Lung microvascular endothelial cell (primary cell): ENCODE measurements at places on chromosomes 1 and 21. TPM values are rescaled to one million over a fixed set of nuclear protein-coding genes. Genes with fewer than 3 reads are reported as not detected.

GRCh38 chr1:172671591-172671990, 12.7 kb downstream of the FASLG start:
- no peak for DNase-seq

The BSND gene
- total RNA-seq = not detected in 2 replicates

The GNG4 gene
- total RNA-seq = under 0.01 and 0.22 TPM in 2 replicates

The IARS2 gene
- 78.5 and 89.9 TPM in 2 replicates for total RNA-seq

The MORC3 gene
- 22.4 and 42.7 TPM in 2 replicates for total RNA-seq

The ASAP3 gene
- 3.4 and 5.4 TPM in 2 replicates for total RNA-seq

The XPR1 gene
- total RNA-seq = 21.8 and 25.9 TPM in 2 replicates

GRCh38 chr1:27521336-27521831, 31.4 kb upstream of the WASF2 start:
- no peak for DNase-seq

The B3GALT5 gene
- total RNA-seq = not detected in 2 replicates

DNA sequence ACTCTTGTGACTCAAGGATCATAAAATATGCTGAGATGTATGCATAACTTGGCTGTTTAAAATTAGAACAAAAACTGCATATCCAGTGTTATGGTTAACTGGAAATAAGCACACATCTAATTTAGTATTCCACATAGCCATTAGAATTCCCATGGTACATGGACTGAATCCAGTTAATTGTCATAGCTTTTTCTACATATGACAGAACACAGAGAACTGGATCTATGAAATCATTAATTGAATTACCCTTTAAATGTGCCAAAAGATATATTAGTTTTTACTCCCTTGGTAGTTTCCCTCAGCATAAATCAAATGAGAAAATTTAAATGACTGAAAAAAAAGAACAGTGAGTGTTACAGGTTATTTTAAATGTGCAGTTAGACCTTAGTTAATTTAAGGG, 395.9 kb downstream of the NCAM2 start:
- DNase-seq = no peak

GRCh38 chr1:17365293-17365692, 6.7 kb upstream of the PADI6 start:
- DNase-seq = no peak

- DNase-seq = peak; percentile 97
Measured at GRCh38 chr1:202888531-202889360, at the start of gene RABIF. TSS of gene RABIF (minus strand) at chr1:202889149. CDS start at chr1:202889098, 51 bp downstream.

DNA sequence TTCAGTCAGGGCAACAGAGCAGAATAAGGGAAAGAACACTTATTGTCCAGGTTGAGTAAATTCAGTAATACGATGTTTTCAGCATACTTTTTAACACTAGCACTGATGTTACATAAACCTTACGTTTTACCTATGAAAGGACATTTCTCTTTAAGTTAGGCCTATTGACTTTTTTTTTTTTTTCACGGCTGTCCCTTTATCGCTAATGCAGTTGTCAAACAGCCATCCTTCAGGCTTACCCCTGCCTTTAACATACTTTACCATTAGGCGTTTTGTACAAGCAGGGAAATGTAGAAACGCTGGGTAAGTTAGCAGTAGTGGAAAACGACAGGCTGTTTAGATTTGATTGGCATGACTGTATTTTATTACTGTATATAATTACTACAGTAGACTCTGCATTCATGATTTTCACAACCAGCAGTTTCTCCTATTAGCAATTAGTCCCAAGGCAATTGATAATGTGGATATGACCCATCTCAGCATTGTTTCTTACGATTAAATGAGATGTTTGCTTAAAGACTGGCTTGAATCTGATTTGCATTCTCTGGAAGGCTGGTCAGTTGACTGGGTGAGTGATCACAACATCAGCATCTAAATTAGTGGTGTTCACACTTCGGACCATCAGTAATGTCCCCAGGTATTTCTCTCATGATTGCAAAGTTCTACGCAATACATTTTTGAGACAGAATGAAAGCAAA, 109.9 kb upstream of the LBR start:
- DNase-seq = no peak

DNA sequence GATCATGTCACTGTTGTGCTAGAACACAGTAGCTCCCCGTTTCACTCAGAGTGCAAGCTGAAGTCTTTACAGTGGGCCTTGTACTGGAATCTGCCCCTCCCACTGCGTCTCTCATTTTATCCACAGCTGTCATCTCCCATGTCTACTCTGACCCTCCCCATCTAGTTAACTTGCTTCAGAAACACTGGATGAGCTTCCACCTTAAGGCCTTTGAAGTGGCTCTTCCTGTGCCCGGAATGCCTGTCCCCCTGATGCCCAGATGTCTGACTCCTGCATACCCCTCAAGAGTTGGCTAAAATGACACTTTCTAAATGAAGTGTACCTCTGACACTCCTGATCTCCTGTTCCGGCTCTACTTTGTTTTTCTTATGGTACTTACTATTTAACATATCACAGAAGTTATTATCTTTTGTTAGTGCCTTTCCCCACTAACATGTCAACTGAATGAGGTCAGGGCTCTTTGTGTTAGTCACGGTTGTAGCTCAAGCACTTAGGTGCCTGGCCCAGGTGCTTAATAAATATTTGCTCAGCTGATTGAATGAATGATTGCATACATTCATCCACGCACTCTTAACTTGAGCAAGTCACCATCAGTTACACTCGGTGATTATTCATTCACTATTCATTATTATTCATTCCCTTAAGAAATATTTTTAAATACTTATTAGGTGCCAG, 13.3 kb downstream of the ARV1 start:
- no peak for DNase-seq

The ACTL8 gene
- not detected in 2 replicates for total RNA-seq

The PIK3C2B gene
- total RNA-seq = 10.7 and 15.5 TPM in 2 replicates

DNA sequence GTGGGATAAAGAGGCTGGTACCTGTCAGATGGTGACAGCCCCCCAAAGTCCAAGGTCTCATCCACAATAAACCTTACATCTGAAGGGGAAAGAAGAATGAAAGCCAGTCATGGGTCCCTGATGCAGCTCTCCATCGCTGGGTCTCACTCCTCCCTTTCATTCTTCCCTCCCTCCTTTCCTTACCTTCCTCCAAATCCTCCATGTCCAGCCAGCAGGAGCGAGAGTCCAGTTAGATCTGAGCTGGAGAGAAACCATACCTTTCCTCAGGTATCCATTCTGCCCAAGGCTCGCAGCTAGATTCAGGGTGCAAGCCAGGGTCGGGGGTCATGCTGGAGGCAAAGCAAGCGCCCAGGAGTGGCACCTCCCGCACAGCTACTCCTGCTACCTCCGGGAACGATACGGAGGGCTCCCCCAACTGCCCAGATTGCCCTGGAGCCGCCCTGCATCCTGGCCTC, 421 bp downstream of the PSRC1 start:
- DNase-seq = no peak

GRCh38 chr1:156082309-156083091, at the start of gene MEX3A:
TSS of gene MEX3A (minus strand) at chr1:156082465. CDS start at chr1:156081998, 467 bp downstream.
- peak; percentile 79 for DNase-seq

DNA sequence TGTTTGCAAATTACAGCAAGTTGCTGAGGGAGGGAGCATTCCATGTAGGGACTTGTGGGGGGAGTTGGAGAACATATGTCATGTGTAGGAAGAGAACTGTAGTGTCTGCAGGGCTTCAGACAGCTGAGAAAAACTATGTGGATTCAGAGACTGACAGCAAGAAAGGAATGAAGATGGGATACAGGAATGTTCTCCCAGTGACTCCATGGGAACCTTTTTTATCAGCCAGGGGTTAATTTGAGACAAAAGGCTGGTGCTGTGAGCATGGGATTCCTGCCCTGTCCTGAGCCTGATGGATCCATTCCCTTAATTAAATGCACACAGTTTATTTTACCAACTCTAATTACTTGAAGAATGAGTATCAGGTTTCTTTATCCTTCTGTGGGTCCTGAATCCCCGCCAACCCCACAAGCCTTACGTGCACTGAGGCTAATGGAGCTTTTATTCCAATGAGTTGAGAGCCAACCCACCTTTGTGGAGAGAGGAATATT, 26.5 kb upstream of the PLXNA2 start:
- DNase-seq = no peak

The FCER1G gene
- total RNA-seq = not detected in 2 replicates

DNA sequence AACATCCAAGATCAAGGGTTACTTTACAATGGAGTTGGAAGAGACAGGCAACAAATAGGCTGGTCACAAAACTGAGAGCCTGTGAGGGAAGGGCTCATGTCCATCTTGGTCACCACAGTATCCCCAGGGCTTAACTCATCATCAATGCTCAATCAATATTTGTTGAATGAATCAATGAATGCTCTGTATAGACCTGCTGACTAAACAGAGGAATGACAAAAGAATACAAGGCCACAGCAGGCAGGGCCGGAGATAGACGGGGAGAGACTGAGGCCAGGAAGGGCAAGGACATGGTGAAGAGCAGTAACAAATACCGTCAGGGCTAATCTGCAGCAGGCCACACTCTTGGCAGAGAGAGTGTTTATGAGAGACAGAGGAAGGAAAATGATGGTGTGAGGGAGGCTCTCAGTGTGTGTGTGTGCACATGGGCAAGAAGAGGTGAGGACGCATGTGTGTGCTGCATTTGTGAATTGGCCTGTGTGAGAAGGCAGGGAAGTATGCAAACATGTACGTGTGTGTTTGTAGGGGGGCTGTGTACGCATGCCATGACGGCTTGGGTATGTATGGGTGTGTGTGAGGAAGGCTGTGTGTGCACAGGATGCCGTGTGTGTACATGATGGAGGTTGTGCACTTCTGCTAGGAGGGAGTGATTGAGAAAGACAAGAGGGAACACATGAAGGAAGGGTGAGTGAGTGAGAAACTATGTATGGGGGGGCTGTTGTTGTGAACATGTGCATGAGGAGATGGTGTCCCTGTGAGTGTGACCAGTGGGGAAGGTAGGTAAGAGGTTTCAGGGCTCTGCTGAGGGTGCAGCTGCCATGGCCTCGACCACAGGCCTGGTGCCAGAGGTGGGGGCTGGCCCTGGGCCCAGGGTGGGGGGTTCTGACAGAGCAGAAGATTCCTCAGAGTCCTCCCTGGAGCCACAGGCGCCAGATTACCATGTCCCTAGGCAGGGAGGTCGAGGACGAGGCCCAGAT, 15.4 kb downstream of the AHDC1 start:
- peak; percentile 84 for DNase-seq

GRCh38 chr1:234727018-234727940, 117.3 kb upstream of the IRF2BP2 start:
- no peak for DNase-seq

GRCh38 chr21:29696937-29697336, 242.9 kb downstream of the GRIK1 start:
- DNase-seq = no peak

The SPATA45 gene
- not detected in 2 replicates for total RNA-seq

DNA sequence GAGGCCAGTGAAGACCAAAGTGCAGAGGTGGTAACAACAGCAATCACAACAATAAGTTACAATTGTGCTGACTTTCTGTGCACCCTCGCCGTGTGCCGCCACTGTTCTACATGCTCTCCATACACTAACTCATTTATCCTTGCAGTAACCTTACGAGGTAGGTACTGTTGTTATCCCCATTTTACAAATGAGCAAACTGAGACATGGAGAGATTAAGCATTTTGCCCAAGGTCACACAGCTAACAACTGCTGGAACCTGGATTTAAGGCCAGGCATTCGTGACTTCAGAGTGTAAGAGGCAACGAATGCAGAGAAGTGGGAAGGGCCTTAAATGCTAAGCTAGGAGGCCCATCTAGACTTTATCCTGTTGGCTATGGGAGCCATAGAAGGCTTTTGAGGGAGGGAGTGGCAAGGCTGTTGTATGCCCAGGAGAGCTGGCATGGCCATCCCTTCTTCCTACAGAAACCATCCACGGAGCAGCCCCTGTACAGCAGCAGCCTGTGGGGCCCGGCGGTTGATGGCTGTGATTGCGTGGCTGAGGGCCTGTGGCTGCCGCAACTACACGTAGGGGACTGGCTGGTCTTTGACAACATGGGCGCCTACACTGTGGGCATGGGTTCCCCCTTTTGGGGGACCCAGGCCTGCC, 36.6 kb downstream of the AZIN2 start:
- no peak for DNase-seq

GRCh38 chr1:65277605-65278347, 31.6 kb upstream of the DNAJC6 start:
- no peak for DNase-seq

DNA sequence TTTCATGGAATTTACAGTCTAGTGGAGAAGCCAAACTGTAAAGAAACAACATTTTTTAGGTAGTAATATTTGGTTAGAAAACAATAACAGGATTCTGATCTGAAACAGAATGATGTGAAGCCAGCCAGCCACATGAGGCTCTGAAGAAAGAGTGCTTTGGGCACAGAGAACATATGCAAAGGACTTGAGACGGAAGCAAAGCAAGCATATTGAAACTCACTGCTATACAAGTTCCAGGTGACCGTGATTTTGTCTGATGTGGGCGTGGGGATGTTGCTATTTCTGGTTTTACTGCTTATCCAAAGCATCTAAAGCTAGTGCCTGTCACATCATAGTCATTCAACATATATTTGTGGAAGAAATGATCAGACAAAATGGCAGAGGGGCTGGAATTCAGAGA, 14.7 kb downstream of the CRP start:
- DNase-seq = no peak

DNA sequence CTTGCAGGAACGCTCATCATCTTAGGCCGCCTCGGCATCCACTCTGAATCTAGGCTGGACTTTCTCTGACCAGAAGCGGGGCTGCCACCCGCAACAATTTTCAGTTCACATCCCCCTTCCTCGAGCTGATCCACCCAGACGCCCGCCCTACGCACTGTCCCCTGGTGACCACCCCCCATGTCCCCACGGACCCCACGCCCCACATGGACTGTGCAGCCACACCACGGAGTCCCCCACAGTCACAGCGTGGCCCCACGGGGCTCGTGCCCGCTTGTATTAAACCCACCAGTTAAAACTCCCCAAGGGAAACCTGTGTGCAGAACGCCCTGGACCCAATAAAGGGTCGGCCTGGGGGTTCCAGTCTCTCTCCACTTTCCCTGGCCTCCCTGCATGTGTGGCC, 13.0 kb upstream of the C1QTNF12 start:
- no peak for DNase-seq

The OPRD1 gene
- not detected in 2 replicates for total RNA-seq

DNA sequence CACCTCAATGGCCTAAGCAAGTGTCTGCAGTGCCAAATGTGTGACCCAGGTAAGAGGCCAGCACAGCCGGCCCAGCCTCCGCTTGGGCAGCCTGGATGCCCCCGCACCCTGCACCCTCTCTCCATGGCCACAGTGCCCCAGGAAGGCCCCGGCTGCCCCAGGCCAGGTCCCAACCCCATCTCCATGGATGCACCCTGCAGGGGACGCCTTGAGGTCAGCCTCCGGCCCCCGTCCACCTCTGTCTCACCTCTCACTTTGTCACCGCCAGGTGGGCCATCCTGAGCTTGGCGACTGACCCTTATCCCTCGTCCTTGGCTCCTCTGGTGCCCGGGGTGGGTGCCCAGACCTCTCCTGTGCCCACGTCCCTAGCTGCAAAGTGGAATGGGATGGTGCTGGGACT, 2.2 kb downstream of the TNFRSF14 start:
- no peak for DNase-seq

The A3GALT2 gene
- not detected in 2 replicates for total RNA-seq
